ENCODE measurements at places on chromosomes 3 and 15.

DNA sequence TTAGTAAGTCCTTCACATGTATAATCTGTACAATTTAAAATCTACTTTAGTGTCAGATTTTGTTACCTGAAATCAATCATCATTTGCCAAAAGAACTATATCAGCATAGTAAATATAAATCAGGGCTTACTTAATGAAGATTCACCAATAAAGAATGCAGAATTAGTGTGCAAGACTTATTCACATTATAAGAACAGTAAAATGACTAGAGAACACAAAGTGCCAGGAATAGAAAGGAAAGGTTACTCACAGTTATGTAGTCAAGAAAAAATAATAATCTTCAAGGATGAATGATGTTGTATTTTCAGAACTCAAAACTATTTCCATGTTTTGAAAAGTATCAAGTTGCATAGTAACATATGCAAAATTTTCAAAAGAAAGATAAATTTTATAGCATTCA is 891.9 kb downstream of the ROBO1 start:
- DNase-seq = no peak

GRCh38 chr3:124034016-124034843 is 42.3 kb upstream of the ROPN1 start:
- no peak for DNase-seq

DNA sequence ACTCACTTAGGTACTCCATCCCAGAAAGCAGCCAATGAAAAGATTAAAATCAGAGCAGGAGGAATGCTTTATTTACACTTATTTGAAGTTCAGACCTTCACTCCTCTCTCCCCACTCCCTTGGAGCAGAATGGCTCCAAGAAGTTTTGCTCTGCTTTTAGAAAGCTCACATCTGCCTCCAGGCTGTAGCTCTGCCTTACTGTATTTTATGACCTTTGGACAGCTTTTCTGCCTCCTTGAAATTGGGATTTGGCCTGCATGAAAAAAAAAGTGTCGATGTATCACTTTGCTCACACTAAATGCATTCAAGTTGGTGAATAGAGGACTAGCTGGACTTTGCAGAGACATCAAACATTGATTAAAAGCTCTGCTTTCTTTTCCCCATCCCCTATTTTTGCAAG is 95.3 kb downstream of the SLC9A9 start:
- DNase-seq = no peak

- DNase-seq = peak; percentile 27
These were observed 89.7 kb downstream of the AQP9 start for GRCh38 chr15:58227706-58228543.

GRCh38 chr3:72530426-72530825 is 317.8 kb downstream of the SHQ1 start:
- no peak for DNase-seq

- DNase-seq = no peak
These were observed 280.3 kb upstream of the SLITRK3 start for GRCh38 chr3:165476399-165477060.

GRCh38 chr15:45641374-45641781 is 6.5 kb downstream of the SQOR start:
- no peak for DNase-seq

GRCh38 chr3:39029556-39029955 is 22.2 kb downstream of the SCN11A start:
- DNase-seq = no peak

GRCh38 chr15:79673416-79674123 is 223.2 kb downstream of the MTHFS start:
- DNase-seq = no peak

DNA sequence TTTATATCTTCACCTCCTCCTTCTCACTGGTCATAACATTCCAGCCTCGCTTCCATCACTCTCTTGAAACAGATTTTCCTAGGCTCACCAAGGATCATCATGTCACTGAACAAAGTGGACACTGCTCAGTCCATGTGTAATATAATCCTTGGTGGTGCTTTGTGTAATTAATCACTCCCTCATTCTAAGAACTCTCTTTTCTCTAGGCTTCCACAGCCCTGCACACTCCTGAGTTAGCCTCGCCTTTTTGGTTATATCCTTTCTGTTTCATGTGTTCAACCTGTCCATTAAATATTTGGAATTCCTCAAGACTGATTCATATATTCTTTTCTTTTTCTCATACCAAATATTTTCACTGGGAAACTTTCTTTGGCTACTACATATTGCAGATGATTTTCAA is 440.8 kb downstream of the PYDC2 start:
- DNase-seq = no peak

DNA sequence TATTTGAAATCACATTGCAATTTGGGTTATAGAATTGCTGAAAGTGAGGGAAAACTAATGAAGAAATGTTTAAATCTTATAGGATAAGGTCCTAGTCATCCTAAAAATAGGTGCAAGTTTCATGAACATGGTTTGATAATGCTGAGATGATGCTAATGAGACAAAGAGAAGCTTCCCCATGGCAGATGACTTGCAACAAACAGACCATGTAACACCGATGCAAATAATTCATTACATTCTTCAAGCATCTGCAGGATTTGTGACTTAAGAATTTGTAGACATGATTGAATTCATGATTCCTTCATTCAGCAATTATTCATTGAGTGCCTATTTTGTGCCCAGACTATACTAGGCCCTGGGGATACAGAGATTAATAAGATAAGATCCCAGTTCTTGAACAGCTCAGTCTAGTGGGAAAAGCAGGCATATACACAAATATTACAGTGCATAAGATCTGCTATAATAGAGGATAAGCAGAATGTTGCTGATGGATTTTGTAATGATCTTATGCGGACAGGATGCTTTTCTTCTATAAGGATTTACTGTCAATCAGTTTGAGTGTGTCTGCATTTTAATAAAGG is 367.9 kb upstream of the GBE1 start:
- no peak for DNase-seq

DNA sequence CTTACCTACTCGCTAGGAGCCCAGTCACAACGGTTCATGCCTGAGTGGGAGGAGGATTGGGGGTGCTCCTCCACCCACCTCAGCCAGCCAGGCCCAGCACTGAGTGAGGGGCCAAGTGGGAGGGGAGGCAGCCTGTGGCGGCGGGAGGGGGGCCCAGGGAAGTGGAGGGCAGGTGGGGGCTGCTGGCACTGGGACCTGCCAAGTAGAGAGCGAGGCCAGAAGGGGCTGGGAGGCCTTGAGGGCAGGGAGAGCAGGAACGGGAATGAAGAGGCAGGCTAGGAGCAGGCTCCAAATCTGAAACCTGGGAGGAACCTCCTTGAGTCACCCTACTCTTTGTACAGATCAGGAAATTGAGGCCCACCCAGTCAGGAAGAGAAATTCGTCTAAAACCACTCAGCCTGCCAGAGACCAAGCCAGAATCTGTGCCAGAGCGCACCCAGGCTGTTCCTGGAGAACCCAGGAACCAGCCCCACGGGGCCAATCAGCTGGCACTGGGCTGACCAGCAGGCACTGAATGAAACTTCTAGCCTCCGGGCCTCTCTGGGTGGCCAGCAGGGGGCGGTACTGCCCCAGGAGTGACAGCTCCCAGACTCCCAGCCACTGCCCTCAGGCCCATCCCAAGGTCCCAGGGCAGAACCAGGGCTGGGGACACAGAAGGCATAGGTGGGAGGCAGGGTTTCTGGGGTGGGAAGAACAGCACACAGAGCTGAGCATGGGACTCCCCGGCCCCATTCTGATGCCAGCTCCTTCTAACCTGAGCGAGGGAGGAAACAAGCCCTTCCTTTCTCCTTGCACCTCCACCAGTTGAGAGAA is 14.8 kb upstream of the CYP11A1 start:
- DNase-seq = peak; percentile 62

- no peak for DNase-seq
These were observed 1.1 kb upstream of the KPNA4 start for GRCh38 chr3:160566499-160566898.

- DNase-seq = no peak
These were observed 241.1 kb downstream of the ZNF621 start for GRCh38 chr3:40765884-40766283.

- no peak for DNase-seq
These were observed 1.4 kb downstream of the NR1I2 start for GRCh38 chr3:119783255-119783654.

DNA sequence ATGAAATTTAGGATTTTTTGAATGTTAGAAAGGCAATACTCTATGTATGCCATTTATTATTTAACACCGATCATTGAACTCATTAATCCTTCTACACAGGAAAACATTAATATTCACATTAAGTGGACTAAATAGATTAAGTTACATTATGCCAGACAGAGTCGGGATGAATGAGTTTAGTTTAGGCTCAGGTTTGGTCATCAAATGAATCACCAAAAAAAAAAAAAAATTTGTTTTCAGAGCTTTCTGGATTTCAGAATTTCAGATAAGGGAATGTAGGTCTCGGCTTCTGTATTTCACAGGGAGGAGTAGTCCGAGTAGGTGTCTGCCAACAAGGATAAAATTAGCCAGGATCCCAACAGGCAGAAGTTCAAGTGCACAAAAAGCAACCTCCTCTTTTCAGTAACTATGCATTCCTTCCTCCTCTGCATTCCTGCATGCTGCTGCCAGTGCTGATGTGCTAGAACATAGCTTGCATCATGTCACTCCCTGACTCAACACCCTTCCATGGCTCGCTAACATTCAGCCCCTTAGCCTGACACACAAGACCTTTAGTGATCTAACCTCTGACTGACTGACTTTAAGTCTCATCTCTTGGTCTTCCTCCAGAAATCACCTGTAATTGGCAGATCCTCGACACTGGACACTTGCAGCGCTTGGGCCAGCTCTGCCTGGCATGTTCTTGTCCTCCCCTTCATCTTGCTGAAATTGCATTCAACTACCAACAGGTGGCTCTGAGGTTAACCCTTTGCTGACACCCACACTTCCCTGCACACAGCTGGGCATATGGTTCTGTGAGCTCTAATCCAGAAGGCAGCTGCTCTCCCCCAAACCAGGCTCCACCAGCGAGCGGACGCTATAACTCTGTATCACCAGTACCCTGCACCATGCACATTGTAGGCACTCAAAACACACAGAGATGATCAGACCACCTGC is 145.4 kb upstream of the PROK2 start:
- no peak for DNase-seq

DNA sequence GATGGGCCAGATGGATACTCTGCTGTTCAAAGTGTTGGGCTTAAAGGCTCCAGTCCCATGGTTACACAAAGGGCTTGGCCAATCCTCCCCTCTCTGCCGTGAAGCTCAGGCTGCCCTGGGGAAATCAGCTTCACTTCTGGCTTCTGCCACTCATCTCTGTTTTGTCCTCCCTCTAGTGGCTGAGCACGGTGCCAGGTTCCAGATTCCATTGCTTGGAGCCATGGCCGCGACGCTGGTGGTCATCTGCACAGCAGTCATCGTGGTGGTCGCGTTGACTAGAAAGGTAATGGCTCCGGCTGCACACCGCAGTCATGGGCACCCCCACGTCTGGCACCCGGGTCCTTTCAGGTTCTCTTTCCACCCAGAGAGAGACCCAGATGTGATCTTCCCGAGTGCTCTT is 5.6 kb downstream of the TIGIT start:
- no peak for DNase-seq

GRCh38 chr3:191263365-191263764 is 64.3 kb downstream of the OSTN start:
- DNase-seq = no peak

GRCh38 chr3:152071924-152072323 is 196.8 kb upstream of the MBNL1 start:
- no peak for DNase-seq

DNA sequence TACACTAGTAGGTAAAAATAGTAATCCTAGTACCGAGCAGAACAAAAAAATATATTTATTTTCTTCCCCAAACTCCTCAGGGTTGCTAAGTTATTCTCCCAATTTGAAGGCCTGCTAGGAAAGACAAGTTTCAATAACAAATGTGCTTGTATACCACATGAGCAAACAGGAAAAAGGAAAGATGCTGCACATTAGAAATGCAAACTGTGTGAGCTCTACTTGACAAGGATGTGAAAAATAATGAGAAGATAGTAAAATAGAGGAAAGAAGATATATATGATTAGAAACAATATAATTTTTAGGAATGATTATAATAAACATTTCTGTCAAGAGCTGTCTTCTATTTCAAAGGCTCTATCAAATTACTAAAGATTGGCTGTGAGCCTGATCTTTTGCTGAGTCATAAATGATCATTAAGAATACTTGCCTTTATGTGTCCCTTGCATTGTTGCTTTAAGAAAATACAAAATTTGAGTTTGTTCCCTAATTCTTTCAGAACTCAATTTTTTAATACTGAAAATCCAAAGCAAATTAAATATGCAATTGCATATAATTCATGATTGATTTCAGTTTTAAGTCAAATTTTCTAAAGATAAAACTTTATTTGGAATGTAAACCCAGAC is 174.2 kb downstream of the NEK10 start:
- no peak for DNase-seq

DNA sequence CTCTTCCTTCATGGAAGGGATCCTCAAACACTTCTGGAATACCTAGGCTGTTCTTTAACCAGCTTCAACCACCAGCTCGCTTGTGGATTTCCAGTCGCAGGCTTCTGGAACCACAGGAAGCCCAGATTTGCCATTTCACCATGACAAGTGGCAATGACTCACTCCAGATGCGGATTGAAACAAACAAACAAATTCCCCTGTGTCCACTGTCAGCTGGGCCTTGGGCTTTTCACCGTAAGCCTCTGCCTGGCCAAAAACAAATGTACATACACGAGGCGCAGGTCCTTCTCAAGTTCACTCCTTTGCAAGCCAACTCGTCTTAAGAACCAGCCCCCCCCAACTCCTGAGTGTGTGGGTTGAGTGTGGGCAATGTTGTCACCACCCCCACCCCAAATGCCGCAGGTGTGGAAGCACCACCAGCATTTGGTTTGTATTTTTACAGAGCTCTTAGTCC is 8.8 kb downstream of the BCL6 start:
- no peak for DNase-seq

- DNase-seq = no peak
These were observed 246.9 kb downstream of the CGGBP1 start for GRCh38 chr3:87811953-87812352.

DNA sequence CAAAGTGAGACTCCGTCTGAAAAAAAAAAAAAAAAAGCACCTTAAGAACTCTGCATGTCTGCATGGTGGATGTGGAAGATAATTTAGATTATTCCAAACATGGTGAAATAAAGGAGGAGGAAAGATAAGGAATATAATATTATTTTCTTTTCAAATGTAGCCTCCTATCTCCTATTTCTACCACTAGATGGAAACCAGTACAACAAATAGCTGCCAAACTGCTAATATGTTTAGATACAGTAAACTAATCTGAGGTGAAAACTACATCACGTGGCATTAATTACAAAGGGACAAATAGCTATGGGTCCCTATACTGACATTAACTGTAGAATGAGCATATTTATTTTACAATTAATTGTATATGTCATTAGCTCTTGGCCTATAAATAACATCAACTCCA is 197.8 kb downstream of the TBC1D5 start:
- no peak for DNase-seq
